ENCODE measurements at places on chromosomes 5 and 9. TPM values are rescaled to one million over a fixed set of nuclear protein-coding genes. Genes with fewer than 3 reads are reported as not detected.

GRCh38 chr5:113683211-113683610, 169.7 kb downstream of the YTHDC2 start:
- DNase-seq, result no peak

GRCh38 chr5:94217745-94218144, 400.7 kb downstream of the KIAA0825 start:
- DNase-seq, result no peak

DNA sequence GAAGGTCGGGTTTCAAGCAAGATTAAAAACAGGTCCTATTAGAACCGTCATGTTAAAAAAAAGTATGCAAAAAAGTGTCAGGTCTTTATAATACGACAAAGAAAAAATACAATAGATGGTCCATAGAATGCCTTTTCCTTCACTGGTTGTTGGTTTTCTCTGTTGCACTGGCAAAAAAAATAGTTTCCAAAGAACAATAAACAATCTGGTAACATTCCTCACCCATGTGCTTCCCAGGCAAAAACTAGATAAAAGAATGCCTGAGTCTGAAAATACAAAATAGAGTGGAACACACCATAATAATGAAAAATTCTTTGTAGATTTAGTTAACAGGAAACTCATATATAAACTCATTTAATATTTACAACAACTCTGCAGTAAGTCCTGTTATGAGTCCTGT, 590.0 kb upstream of the DMAC1 start:
- no peak for DNase-seq

Gene GRIA1
- total RNA-seq, result not detected

Gene GARIN3
- not detected for total RNA-seq
